ENCODE measurements at places on chromosomes 2 and 18.

GRCh38 chr2:8571301-8571791, 110.5 kb upstream of the ID2 start:
- no peak for DNase-seq

DNA sequence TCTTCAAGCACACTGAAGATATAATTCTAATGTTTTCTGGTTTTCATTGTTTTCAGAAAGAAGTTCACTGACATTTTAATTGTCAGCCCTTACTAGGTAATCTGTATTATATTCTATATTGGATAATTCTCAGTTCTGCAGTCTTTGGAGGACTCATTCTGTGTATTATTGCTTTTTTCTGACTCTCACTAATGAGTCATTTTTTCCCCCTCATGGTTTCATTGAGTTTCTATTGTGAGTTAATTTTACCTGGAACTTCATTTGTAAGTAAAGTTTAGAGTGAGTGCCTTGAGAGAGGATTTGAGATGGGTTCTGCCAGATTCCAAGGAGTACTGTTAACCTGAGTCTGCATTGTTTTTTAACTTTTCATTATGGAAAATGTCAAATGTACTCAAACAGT, 90.4 kb upstream of the LYPD1 start:
- no peak for DNase-seq

DNA sequence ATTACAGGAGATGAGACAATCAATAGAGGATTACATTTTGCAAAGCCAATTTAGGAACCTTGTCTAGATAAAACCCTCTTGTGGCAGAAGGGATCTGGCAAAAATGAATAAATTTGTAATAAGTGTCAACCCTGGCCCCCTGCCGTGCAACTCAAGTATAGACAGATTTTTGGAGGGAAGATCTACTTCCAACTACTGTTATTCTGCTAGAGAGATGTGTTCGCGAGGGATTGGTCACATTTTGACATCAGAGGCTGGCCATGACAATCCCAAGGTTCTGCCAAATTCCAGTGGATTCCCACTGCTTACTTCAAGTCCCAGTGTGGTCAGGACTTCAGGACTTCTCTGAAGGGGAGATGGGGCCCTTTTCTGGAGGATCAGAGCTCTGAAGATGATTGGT, 192.6 kb downstream of the SH3RF3 start:
- DNase-seq = no peak

- no peak for DNase-seq
These were observed 238.4 kb downstream of the AFF3 start for GRCh38 chr2:99903981-99904380.

DNA sequence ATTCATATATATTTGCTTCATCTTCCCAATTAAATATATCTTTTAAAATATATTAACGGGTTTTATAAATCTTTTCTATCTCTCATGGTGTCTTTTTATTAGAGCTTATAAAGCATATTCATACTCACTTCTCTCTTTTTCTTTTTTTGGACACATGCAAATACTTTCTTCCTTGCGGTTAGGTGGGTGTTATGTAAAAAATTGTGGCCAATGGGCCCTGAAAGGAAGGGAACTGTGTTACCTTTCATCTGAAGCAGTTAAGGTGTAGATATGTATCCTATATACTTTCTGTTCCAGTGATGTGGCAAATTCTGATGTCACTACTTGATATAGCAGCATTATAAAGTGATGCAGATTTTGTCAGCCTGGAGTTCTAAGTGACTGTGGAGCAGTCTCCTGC, 714.5 kb downstream of the PLCL1 start:
- no peak for DNase-seq

GRCh38 chr2:113922335-113922734, 32.4 kb downstream of the ACTR3 start:
- no peak for DNase-seq
